Stimulated activated CD4-positive, alpha-beta T cell treated with anti-CD3 and anti-CD28 coated beads, Interleukin-2, amount 100 ng/mL, for 24 hours (primary cell): ENCODE measurements at places on chromosomes 7 and 10.
A peak's percentile ranks its signal among the peaks of the same experiment; 100 is the strongest.

GRCh38 chr10:113565364-113565763 is 12.5 kb downstream of the HABP2 start:
- DNase-seq = no peak

- no peak for DNase-seq
Observed at GRCh38 chr10:78762086-78762630, 306.6 kb upstream of the ZMIZ1 start.

DNA sequence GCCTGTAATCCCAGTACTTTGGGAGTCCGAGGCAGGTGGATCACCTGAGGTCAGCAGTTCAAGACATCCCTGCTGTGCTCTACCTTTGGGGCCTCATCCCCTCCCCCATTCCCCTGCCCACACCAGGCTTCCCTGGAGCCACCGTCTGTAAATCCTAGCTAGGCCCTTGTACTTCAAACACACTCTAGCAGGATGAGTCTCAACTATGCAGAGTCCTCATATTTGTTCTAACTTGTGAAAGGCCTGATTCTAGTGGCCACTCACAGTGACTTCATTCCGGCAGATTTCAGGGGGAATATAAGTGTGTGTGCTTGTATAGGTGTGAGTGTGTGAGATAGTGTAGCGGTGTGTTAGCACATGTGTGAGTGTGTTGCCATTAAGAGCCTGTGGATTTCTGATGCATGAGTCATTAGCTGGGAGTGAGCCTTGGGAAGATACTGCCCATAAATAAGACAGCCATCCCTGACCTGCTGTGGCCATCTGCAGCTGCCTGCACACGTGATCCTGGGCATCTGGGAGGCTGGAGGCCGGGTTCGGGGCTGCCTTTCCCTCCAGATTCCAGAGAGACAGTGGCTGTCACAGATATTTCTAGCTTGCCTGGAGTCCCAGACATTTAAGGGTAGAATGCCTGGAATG is 1.7 kb upstream of the NEURL1 start:
- no peak for DNase-seq

- DNase-seq = no peak
Observed at GRCh38 chr10:76082956-76083355, 651.5 kb downstream of the LRMDA start.

DNA sequence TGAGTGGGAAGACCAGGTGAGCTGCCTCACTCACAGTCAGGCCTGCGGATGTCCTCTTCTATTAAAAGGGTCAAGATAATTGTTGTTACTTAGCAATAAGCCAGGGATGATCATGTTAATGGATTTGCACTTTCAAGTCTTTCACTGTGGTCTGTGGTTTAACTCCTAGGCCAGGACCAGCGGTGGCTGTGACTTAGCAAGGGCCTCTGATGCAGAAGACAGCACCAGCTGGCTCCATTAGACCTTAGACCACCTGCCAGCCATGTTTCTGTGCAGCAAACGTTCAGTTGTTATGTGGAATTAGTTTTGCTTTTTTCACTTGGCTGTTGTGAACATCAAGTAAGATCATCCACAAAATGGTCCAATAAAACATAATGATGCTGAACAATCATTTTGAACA is 537.3 kb downstream of the TNS3 start:
- DNase-seq = no peak

- DNase-seq = no peak
Observed at GRCh38 chr7:117666689-117667088, 186.9 kb downstream of the CFTR start.

DNA sequence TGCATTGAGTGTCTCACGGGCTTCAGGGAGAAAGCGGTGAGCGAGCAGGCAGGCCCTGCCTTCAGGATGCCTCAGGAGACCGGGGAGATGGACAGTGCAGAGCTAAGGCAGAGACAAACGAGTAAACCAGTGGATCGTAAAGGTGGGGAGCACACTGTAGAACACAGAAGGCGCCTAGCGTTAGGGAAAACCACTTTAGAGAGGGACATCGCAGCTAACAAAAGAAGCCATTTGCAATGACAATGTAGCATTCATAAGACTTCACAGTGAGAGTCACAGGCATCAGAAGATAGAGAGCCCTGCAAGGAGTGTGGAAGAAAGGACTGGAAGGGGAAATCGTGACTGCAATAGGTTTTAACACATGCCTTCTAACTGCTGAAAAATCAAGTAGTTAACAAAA is 54.9 kb upstream of the TMEM273 start:
- no peak for DNase-seq

GRCh38 chr10:86592413-86592812 is 61.9 kb upstream of the OPN4 start:
- DNase-seq = no peak

DNA sequence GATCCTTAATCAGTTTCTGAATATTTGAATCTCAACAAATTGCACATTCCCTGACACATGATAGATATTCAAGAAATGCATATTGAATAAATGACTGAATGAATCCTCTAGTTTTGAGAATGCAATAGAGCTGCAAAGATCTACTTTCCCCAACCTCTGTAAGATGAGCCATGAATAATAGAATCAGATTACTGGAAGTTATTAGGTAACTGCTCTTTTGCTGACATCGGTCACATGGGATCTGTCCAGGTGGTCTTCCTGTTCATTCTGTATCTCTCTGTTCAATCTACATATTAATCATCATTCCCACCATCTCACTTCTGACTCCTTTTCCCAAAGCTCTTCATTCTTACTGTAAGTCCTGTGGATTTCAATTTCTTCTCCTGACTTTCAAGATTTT is 638.7 kb downstream of the SORCS1 start:
- DNase-seq = no peak

DNA sequence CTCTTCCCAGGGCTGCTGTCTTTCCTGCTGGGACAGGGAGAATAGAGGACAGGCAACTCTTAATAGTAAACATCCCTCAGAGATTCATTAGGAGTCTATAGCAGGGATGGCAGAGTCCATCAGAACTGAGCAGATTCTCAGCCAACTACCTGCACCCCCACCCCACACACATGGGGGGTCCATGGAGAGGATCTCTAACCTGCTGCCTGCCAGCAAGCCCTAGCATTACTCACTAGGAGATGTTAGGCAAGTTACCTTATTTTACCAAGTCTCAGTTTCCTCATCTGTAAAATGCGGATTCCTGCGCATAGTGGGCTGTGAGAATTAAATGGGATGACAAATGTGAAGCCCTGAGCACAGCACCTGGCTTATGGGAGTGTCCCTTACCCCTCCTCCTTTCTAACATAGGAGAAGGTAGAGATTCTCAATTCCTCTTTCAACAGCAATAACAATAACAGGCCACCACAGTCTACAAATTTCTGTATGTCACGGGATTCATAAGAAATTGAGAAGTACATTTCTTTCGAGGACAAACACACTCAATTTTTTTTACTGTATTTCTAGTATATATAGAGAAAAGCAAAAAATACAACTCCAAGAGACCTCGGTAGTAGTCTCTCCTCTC is 23.8 kb upstream of the WDR11 start:
- no peak for DNase-seq

DNA sequence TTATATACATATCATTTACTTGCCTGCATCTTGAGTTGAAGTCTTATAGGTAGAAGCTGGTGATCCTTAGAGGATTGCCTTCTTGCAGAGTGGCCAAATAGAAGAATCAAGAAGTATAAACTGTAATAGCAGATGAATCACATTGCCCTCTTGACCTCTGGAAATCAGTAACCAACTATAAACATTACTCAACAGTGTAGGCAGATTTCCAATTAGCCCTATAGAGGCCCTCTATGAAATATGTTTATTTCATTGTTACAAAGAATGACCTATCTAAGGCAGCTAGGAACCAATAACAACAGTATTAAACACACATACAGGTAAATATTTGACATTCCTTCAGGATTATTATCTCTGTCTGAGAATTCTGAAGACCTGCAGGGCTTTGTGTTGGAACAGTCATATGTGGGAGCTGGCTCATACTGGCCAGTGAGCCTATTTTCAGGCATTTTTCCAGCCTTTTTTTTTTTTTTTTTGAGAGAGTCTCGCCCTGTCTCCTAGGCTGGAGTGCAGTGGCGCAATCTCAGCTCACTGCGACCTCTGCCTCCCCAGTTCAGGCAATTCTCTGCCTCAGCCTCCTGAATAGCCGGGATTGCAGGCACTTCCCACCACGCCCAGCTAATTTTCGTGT is 7.2 kb upstream of the SRI start:
- no peak for DNase-seq

DNA sequence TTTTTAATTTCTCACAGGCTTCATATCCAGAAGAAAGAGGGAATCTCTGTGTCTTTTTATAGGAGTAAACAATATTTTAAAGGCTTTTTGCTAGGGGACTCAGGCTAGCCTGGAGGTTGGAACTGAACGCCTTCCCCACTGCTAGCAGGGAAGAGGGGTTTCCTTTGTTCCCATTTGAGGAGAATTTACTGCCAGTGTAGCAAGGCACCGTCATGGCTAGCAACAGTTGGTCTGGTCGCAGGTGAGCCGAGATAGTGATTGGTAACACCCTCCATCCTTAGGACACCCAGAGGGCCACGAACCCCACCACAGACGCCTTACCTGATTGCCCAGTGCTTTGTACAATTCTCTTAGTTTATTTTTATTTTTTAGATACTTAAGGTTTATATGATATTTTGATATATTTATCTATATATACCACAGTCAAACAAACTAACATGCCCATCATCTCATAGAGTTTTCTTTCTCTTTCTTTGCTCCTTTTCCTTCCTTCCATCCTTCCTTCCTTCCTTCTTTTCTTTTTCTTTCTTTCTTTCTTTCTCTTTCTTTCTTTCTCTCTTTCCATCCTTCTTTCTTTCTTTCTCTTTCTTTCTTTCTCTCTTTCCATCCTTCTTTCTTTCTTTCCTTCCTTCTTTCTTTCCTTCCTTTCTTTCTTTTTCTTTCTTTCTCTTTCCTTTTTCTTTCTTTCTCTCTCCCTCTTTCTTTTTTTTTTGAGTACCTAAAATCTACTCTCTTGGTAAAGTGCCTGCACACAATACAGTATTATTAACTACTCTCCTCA is 219.0 kb upstream of the AKR1E2 start:
- no peak for DNase-seq

GRCh38 chr10:60237977-60238758 is 151.5 kb downstream of the ANK3 start:
- DNase-seq = peak; percentile 20

DNA sequence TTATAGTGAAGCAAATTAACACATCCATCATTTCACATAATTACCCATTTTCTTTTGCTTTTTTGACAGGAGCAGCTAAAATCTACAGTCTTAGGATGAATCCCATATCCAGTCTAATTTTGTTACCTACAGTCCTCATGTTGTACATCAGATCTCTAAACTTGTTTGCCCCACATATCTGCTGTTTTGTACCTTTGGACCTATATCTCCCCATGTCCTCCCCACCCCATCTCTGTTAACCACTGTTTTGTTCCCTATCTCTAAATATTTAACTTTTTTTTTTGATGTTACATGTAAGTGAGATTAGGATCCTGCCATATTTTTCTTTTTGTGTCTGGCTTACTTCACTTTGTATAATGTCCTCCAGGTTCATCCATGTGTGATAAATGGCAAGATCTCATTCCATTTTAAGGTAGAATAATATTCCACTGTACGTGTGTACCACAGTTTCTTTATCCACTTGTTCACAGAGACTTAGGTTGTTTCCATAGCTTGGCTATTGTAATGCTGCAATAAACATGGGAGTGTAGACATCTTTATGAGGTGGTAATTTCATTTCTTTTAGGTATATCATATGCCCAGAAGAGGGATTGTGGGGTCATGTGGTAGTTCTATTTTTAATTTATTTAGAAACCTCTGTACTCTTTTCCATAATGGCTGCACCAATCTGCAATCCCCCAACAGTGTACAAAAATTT is 19.6 kb downstream of the NPVF start:
- DNase-seq = no peak

GRCh38 chr7:68697796-68698280 is 900.4 kb upstream of the AUTS2 start:
- DNase-seq = no peak

DNA sequence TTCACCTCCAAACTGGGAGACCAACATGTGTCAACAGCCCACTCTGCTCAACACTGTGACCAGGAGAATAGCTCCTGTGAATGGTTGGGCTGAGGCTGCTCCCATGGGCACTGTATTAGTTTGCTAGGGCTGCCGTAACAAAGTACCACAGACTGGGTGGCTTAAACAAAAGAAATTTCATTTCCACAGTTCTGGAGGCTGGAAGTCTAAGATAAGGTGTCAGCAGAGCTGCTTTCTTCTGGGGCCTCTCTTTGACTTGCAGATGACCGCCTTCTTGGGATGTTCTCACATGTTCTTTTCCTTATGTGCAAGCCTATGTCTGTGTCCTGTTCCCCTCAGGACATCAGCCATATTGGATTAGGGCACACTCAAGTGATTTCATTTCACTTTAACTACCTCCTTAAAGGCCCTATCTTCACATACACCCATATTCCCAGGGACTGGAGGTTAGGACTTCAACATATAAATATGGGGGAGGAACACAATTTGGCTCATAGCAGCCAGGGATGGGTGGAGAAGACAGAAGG is 90.3 kb downstream of the CPED1 start:
- no peak for DNase-seq

GRCh38 chr7:156240532-156240931 is 400.0 kb upstream of the RNF32 start:
- DNase-seq = no peak

GRCh38 chr10:125025341-125025740 is 83.4 kb downstream of the ZRANB1 start:
- no peak for DNase-seq

GRCh38 chr10:13684252-13684791 is 97.6 kb downstream of the PRPF18 start:
- DNase-seq = no peak

DNA sequence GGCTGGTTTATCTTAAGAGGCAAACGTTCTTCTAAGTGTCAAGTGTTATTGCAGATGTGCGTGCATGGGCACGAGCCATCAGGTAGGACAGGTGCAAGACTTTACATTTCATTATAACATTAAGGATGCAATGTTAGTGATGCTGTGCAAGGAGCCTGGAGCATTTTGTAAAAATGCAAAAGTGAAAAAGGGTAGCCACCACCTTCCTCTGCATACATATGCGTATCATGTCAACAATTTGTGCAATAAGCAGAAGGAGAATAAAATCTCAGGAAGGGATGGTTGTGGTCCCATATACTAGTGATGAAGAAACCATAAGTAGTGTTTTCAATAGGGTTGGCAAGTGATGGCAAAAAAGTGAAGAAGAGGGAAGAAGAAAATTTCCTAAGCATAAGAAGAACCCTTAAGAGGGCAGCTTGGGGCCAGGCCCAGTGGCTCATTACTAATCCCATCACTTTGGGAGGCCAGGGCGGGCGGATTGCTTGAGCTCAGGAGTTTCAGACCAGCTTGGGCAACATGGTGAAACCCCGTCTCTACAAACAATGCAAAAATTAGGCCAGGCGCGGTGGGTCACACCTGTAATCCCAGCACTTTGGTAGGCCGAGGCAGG is 7.5 kb downstream of the PIK3AP1 start:
- DNase-seq = no peak

DNA sequence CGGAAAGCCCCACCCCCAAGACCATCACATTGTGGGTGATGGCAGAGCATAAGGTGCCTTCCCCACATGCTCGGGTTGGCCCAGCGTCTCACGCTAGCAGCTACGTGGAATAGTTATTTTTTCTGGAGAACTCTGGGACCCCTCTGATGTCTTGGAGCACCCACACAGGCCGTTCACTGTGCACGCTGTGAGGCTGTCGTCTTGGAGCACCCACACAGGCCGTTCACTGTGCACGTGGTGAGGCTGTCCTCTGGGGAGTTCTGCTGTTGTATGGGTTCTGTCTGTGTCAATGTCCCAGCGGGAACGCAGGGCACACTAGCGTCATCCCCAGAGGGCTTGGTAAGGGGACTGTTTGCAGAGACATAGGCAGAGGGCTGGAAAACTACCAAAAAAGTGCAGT is 38.8 kb upstream of the FAM20C start:
- no peak for DNase-seq

GRCh38 chr7:81944058-81944457 is 174.2 kb upstream of the HGF start:
- no peak for DNase-seq

GRCh38 chr10:49474901-49475300 is 64.0 kb downstream of the ERCC6 start:
- DNase-seq = no peak
